ENCODE measurements at places on chromosomes 6 and 20.
A peak's percentile ranks its signal among the peaks of the same experiment; 100 is the strongest.

DNA sequence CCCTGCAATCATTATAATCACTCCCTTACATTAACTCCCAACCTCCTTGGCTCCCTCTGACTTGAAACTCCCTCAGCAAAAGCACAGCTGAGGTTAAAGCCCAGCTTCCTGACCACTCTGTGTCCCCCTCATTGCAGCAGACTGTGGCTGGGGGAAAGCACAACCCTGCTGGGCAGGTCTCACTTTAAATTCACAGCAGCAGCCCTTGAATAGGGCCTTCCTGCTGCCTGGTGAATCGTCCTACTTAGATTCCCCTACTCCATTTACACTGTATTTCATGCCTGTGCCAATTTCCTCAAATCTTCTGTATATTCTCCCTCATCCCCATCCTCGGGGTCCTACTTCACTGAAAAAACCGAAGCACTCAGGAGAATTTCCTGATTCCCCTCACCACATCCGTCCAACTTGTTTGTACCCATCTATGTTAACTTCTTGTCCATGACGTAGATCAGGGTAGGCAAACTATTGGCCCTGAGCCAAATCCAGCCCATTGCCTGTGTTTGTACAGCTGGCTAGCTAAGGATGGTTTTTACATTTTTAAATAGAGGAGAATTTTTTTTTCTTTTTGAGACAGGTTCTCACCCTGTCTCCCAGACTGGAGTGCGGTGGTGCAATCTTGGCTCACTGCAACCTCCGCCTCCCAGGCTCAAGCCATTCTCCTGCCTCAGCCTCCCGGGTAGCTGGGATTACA is 31.5 kb upstream of the GCM1 start:
- DNase-seq = peak; percentile 89

- DNase-seq = no peak
Measured at GRCh38 chr6:53240761-53241160, 92.1 kb upstream of the GCM1 start.

DNA sequence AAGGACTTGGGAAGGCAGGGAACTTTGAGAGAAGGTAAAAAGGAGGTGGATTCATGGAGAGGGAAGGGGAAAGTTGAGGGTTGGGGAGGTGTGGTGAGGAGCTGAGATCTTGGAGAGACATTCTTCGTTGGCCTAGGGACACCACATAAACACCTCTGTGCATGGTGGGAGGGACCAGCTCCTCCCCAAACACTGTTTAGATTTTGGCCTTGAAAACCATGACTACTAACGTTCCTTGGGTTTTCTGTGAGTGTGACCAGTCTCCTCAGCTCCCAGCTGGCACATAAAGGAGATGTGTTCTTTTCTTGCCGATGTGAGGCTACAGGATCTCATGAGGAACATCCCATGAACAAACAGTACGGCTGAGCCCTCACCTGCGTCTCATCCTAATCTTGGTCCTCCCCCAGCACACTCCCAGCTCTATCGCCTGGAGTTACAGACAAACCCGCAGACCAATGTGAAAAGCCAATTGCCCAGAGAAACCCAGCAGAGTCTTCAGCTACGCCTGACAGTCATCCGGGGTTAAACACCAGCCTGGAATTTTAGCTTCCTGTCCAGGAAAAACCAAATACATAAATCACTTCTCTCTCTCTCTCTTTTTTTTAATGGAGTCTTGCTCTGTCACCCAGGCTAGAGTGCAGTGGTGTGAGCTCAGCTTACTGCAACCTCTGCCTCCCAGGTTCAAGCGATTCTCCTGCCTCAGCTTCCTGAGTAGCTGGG is 22.0 kb upstream of the DDR1 start:
- DNase-seq = no peak

DNA sequence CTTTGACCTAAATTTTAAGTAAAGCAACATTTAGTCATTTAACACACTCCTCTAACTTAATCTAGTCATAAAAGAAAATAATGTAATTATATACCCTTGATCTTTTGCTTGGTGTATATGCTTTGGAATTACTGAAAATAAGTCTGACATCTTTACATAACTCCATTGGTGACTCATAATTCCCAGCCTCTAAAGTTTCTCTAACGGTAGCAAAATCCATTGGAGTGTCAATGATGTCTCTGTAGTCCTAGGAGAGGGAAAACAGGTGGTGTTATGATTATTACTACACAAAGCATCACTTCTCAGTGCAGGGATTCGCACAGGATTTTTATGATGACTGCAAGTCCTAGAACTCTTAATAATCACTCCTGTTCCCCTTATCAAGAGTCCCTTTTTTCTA is 80.2 kb downstream of the IRAK1BP1 start:
- no peak for DNase-seq

- no peak for DNase-seq
Measured at GRCh38 chr6:150078788-150079187, 9.9 kb upstream of the ULBP3 start.

GRCh38 chr6:40802481-40802880 is 215.3 kb upstream of the LRFN2 start:
- no peak for DNase-seq

DNA sequence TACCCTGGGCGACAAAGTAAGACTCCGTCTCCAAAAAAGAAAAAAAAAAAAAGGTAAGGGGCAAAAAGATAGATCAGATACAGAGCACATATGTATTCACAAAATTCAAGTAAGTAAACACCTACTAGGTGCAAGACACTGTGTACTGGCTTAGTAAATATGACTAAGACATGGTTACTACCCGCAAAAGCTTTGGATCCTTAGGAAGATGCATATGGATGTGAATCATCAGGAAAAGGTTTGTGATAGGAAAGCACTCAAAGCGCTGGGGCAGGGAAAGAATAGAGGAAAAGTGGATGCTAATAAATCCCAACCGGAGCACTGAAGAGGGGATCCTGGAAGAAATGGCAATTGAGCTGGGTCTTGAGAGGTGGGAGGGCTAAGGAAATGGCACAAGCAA is 118.8 kb upstream of the FAM184A start:
- DNase-seq = no peak

DNA sequence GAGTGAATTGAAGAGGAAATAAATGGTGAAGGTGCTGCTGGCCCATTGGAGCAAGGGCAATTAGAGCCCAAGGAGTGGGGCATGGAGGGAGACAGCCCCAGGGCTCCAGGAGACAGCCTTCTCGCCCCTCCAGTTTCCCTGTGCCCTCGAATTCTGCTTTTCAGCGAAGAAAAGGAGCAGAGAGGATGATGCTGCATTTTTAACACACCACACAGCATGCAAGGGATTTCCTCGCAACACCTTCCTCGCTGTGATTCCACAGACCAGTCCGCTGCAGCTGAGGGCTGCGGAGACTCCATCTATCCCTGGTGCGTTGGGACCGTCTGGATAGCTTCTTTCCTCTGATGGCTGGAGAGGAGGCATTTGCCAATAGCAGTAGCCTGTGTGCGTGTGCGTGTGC is 41.7 kb downstream of the PTCHD4 start:
- DNase-seq = no peak

DNA sequence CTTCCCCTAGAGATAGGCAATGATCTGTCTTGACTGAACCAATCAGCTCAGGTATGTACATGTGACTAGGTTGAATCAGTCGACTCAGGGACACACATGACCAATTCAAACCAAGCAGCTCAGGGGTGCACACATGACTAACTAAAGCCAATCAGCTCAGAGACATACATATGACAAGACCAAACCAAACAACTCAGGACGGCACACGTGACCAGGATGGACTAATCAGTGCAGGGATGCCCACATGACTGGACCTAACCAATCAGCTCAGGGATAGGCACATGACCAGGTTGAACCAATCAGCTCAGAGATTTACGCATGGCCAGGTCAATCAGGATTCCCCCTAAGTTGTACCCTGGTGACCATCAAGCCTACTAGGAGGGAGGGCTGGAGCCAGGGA is 310.3 kb downstream of the CDH26 start:
- DNase-seq = no peak

- DNase-seq = no peak
Measured at GRCh38 chr6:113246186-113246585, 611.0 kb upstream of the MARCKS start.

DNA sequence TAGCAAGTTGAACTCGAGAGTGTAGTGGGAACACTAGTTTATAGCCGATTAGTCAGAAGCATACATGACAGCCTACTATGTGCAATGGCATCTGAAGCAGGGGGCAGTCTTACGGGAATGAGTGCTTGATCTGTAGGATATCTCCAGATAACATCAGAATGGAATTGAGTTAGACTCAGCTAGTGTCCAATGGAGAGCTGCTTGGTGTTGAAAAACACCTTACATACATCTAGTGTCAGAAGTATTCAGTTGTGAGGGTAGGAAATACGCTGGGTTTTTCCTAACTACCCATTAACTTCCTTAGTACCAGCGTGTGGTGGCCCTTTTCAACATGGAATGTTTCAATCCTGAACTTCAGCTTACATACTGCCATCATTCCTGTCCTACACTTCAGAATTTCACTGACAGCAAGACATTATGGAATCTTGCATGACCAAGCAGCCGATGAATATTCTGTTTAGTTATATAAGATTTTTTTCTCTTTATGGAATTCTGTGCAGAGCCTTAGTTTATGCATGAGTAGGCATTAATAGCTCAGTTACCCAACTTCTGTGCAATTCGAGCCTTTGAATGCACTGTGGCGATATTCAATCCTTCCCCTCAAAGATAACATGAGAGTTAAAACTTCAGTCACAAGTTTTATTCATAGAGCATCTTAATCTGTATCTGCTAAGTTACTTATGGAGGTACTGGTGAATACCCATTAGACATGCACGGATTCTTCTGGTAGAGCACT is 218.6 kb upstream of the MOCS1 start:
- no peak for DNase-seq

DNA sequence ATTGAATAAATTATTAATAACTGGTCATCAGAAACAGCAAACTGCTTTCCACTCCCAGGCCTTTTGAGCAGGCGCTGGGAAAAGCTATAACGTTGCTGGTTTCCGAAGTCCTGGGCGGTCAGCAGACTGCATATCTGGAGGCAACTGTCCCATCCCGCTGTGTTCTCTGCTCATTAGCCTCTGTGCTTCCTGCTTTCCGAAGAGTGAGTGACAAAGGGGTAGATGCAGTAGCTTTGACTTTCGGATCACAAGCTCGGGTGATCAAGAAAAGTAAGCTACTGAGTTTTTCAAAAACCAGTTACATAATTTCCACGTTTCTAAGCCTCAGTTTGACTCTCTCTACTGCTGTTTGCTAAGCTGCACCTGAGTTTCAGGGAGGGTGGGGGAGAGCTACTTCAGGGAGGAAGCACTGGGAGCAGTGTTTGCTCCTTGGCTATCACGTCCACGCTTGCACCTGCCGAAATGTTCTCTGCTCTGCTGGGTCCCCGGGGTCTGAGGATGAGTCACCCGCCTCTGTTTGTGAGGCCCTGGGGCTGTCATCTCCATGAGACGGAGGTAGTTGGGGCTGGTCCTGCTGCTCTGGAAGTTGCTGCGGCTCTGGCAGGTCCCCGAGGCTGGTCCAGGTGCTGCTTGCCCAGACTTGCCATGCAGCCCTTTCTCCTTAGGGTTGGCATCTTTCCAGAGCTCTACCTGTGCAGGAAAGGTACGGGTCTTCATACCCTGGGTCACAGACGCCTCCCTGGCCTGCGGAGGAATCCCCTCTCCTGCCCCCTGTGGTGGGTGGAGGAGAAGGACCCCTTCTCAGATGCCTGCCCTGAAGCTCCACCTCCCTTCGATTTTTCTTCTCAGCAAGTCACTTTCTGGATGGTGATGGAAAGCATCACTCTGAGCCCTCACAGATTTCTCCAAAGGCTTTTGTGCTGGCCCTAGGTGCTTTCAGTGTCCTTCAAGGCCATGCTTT is 220.0 kb downstream of the QKI start:
- DNase-seq = no peak

GRCh38 chr6:113642714-113643406 is 214.3 kb upstream of the MARCKS start:
- no peak for DNase-seq

GRCh38 chr20:48626226-48626937 is 201.4 kb downstream of the PREX1 start:
- no peak for DNase-seq

DNA sequence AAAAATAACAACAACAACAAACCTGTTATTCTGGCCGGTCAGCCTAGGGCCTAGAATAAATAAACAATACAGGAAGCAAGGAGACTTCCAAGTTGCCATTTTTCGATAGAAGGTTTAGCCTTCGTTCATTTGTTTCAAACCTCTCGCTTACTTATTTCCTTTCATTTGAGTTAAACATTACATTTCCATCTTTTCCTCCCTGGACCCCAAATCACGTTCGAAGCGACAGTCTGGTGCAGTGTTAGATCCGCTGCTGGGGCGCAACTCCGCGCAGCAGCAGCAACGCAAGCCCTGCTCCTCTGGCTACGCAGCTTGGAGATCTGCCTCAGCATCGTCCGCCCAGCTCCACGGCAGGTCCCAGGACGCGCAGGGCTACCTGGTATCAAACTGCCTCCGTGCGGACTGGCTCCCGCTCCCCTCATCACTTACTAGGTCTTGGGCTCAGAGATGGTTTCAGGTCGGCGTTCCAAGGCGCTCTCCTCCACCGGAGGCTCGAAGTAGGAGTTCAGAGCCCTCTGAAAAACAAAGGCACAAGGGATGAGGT is 530 bp downstream of the TDP2 start:
- no peak for DNase-seq

GRCh38 chr6:39898625-39899024 is 35.6 kb downstream of the MOCS1 start:
- no peak for DNase-seq

- no peak for DNase-seq
Measured at GRCh38 chr6:134604014-134604676, 286.2 kb upstream of the SGK1 start.

DNA sequence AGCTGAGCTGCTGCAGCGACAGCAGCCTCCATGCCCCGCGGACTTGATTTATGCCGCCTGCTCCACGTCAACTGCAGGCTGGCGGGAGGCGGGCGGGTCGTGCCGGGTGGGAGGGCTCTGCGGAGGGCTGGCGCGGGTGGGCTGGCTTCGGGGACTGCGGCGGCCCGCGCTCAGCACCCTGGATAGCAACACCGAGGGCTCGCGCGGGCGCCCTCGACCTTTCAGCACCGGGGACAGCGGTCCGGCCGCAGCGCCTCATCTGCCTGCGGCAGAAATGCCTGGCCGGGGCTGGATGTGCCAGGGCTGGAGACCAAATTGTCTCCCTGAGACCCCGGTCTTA is 792 bp downstream of the SNAP25 start:
- DNase-seq = no peak
